Neural progenitor cell (in vitro differentiated cells): ENCODE measurements at places on chromosomes 5 and 9.

DNA sequence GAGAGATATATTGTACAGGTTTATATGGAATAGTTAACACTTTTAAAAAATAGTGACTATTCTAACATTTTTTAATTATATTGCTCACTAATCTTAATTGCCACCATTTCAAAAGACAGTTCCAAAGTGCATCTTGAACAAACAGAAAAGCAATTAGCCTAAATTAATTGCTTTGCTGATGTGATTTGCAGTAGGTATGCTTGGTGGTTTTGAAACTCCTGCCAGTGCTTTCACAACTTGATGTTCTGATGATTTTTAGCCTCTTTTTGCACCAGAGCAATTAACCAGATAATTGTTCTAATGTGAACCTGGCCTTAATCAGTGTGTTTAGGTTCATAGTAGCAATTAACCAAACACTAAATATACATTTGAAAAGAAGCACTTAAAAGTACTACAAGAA lies 207.6 kb downstream of the FBXL17 start:
- DNase-seq: no peak

DNA sequence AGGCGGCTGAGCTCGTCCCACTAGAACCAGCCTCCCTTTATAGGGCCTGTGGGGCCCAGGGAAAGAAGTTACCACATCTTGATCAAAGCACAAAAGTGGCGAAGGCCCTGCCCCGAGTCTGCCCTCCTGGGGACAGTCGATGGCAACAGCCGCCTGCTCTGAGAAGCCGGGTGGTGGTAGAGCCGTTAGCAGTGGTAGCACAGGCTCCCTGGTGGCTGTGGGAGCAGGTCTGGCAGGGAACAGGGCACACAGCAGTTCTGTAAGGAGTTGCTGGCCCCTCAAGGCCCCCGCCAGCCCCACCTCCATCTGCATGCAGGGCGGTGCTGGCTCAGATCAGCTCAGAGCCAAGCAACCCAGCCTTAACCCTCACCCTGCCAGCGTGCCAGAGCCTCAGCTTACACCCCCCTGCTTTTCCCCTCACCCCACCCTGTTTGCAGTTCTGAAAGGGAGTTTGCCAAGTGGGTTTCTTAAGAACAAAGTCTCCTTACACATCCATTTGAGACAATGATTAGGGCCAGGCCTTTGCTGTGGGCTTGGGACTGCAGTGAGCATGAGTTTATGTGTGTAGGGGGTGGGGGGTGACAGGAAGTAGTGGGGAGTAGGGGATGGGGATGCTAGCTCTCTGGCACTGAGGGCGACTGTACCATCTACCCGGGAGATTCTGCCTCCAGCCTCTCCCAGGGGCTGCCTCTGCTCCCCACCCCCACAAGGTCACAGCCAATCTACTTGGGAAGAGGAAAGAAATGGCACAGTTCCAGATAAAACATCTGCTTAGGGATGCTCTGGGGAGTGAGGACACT lies 11.8 kb downstream of the ACSL6 start:
- no peak for DNase-seq

DNA sequence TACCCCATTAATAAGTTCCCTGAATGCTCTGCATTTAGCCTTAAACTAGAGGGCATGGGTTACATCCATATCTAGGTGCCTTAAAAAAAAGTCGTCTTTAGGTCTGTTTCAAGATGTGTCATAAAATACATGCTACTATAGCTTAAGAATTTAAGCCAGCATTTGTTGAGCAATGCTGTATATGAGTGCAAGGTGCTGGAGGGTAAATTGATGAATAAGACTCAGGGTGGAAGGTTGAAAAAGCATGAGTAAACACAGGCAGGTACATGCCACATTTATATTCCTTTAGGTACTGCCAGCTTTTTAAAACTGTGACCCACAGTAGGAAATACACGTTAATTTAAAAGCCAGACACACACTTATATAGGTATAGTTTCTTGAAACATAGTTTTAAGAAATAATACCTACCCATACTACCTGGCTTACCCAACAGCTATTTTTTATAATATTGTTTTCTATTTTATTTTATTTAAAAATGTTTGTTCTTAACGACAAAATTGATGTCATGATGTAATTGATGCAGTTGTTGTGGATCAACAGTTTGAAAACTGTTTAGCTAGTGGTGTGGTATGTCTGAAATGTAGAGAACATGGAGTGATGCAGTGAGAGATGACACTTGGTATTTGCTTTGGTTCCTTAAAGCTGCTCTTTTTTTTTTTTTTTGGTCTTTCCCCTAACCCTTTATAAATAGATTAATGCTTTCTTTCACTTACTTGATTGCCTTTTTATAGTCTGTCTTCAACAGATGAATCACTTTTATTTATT lies 3.9 kb downstream of the HMGCR start:
- no peak for DNase-seq

DNA sequence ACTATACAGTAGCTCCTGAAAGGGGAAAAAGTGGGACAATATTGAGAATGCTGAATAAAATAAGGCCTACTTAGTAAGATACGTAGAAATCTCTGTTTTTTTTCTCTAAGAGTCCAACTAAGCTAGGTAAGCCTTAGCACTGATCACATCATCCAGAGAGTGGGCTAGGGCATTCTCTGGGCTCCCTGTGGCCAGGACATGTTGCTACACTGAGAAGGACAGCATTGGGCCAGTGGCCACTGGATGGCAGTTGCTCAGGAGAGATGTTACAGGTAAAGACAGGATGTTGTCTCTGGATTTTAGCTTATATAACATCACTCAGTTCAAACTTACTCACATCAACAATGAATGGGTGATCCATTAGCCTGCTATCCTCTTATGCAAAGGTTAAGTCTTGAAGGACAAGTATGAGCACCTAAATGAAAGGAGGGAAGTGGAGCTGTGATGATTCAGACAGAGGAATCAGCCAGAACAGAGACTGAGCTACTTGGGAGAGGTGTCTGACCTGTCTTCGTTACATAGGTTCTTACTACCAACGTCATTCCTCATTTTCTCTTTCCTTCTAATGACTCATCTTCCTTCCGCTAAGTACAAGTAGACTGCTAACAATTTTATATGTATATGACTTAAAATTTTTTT lies 226.6 kb upstream of the ADCY2 start:
- DNase-seq: no peak

DNA sequence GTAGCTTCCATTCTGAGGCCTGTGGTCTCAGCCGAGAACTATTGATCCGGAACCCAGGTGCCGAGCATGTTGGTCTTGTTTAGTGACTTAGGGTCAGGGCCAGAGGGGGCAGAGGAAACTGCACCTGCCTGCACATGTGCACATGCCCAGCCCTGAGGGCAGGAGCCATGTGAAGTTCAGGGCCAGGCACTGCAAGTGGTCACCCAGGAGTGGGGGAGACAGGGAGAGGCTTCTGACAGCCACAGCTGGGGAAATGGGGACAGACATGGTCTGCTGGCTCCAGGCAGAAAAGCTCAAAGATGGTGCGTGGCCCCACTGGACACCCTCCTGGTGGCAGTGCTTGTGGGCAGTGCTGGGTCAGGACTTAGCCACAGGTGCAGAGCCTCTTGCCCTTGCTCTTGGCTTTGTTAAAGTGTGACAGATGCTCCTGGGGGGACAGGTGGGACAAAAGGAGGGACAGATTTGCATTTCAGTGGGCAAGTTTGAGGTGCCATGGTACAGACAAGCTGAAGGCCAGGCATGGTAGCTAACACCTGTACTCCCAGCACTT lies 134.4 kb downstream of the CACNA1B start:
- DNase-seq: no peak
